ENCODE measurements at places on chromosomes 16 and 17. TPM values are rescaled to one million over a fixed set of nuclear protein-coding genes. Genes with fewer than 3 reads are reported as not detected.

- no peaks in the 10 kb centered on the region for H3K36me3 ChIP-seq
- H3K27ac ChIP-seq, result no peak overlapping the region
These were observed 13.4 kb upstream of the SMIM36 start for GRCh38 chr17:55524440-55525220.

DNA sequence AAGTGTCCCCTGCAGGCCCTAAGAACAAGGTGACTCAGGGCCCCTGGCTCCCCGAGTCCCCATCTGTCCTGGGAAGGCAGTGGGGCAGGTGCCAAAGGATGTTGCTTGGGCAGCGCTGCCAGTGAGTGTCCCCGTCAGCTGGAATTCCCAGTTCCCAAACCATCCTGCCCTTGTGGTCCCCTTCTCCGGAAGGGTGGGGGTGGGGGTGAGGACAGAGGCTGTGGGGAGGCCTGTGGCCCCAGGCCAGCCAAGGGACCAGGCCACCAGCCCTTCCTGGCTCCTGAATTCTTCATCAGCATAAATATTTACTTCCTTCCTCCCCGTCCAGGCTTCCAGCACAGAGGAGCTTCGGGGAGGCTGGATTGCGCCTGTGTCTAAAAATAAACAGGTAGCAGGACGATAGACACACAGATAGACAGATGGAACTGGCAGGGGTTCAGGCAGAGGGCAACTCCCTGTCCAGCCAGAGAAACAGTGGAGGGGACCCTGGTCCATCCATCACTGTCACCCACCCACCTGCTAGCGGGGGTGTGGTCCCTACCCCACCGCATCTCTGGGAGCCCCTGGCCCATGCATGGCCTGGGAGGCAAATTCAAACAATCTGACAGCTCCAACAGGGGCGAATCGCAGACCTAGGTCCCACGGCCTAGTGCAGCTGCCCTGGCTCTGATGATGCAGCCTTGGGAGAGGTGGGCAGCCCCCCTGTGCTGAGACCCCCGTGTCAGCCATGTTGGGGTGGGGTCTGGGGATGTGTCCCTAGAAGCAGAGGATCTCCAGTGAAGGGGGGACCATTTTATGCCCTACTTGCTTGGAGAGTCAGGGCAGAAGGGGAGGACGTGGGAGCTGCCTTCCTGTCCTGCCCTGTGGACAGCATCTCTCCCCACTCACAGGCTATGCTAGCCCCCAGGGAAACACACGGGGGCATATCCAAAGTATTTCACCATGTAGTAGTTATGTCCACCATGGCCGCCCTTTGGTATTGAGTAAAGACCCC lies 13.2 kb downstream of the GLIS2 start:
- H3K4me1 ChIP-seq, result peaks cover 9% of the 10 kb centered on the region
- no peak for DNase-seq
- peak overlapping the region; percentile 86 for H3K27ac ChIP-seq

ZG16B gene
- total RNA-seq, result 0.82 TPM

OR3A3 gene
- total RNA-seq, result not detected

DNA sequence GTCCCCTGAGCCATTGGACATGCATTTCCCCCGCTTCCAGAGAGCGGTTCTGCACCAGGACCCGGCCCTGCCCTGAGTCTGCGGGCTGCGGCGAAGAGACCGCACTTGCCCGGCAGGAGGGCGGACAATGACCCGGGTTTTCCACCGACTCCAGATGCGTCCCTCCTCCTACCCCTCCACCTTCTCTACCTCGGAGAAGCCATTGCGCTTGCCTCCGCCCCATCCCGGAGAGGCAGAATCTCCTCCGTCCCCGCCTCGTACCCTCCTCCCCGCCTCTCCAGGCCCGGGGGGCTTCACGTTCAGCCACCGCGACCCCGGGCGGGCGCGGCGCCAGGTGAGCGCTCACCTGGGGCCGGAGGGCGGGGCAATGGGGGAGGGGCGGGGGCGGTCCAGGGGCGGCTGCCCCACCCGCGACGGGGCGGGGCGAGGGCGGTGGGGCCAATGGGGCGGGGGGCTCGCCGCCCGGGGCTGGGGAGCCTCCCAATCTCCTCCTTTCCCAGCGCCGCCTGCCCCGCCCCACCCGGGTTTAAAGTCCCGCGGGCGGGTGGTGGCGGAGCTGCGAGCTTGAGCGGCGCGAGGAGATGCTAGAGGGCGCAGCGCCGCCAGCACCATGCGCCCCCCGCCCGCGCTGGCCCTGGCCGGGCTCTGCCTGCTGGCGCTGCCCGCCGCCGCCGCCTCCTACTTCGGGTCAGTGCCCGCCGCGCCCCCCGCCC lies at the start of gene WNT9B:
TSS of gene WNT9B (plus strand) at position 555 of the 713 bp plus-strand sequence. CDS start at position 611, 56 bp downstream.
- DNase-seq, result peak; percentile 57
- H3K27ac ChIP-seq, result no peak within 1 kb of the TSS
- H3K4me1 ChIP-seq, result no peaks in the 10 kb centered on the region
- H3K27me3 ChIP-seq, result no peaks in the 10 kb centered on the region
- peak within 1 kb of the TSS; percentile 54 for H3K4me3 ChIP-seq
- H3K36me3 ChIP-seq, result no peaks in the 10 kb centered on the region

GRCh38 chr17:7183433-7184090 lies 4.4 kb upstream of the ASGR1 start:
- H3K27me3 ChIP-seq, result no peaks in the 10 kb centered on the region
- H3K27ac ChIP-seq, result no peak overlapping the region
- no peak overlapping the region for H3K4me3 ChIP-seq
- no peaks in the 10 kb centered on the region for H3K36me3 ChIP-seq
